ENCODE measurements at places on chromosomes 5 and 9.

- DNase-seq, result no peak
Measured at GRCh38 chr5:79529110-79529509, 15.2 kb upstream of the HOMER1 start.

GRCh38 chr5:5350101-5350500 lies 72.4 kb upstream of the ICE1 start:
- DNase-seq, result no peak

DNA sequence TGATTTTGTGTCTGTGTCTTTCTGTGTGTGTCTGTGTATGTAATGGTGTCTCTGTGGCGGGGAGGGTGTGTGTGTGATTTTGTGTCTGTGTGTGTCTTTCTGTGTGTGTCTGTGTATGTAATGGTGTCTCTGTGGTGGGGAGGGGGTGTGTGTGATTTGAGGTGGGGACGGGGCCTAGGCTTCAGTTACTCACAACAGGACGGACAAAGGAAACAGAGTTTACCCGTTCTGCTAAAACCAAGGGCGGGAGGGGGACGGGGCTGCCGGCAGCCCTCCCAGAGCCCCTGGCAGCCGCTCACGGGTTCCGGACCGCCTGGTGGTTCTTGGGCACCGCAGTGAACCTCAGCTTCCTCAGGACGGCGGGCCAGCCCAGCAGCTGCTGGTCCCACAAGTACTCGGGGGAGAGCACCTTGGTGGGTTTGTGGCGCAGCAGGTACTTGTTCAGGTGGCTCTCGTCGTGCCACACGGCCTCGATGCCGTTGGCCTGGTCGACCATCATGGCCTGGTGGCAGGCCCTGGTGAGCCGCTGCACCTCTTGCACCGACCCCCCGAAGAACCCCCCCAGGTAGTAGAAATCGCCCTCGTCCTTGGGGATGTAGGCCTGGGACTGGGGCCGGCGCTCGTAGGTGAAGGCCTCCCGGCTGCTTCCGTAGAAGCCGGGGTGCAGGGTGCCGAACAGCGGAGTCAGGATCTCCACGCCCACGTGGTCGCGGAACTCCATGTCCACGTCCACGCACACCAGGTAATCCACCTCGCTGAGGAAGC lies 19.4 kb downstream of the ABO start:
- DNase-seq, result no peak

GRCh38 chr9:118882684-118883083 lies 486.6 kb downstream of the BRINP1 start:
- DNase-seq, result peak; percentile 68

GRCh38 chr5:115229606-115230005 lies 33.1 kb downstream of the PGGT1B start:
- DNase-seq, result no peak

GRCh38 chr5:176189857-176190256 lies 48.4 kb upstream of the SIMC1 start:
- no peak for DNase-seq

DNA sequence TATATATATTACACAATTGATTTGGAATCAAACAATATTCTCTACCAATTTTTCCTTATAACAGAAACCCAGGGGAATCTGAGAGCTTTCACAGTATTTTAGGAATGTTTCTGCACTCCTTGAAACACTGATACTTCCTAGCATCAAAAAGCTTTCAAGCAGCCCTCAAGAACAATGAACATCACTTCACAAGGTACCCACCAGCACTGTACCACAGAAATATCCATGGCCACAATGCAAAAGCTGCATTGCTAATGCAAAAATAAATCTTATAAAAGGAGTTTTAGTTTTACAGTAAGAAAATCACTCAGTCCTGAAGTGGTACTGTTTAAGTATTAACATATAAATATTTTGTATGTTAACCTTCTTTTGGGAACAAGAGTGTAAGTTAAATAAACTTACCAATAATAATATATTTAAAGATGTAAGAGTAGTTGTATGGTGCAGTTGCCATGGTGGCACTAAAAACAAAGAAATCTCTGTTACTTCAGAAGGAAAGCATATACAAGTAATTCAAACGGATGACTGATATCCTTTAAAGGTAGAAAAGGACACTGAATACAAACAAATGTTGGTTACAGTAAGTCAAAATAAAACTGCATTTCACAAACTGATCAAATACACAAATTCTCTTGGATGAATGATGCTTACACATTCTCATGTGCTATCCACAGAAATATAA lies 8.6 kb downstream of the RAB14 start:
- DNase-seq, result no peak

GRCh38 chr5:88841212-88841611 lies 41.8 kb downstream of the MEF2C start:
- DNase-seq, result no peak

DNA sequence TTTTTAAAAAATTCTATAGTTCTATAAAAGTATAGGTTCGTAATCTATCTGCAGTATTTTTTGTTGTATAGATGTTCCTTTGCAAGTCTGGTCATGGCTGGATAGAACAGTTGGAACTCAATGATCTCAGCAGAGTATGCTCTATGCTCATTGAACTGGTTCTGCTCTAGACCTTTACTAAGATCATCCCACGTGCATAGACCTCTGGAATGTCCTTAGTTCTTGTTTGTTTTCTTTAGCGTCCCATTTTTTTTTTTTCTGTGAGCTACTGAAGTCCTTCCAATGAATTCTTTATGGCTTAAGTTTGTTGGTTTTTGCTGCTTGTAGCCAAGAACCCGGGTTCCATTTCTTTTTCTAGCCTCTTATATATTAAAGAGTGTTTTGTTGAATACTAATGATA lies 3.5 kb downstream of the TMEM38B start:
- DNase-seq, result no peak

DNA sequence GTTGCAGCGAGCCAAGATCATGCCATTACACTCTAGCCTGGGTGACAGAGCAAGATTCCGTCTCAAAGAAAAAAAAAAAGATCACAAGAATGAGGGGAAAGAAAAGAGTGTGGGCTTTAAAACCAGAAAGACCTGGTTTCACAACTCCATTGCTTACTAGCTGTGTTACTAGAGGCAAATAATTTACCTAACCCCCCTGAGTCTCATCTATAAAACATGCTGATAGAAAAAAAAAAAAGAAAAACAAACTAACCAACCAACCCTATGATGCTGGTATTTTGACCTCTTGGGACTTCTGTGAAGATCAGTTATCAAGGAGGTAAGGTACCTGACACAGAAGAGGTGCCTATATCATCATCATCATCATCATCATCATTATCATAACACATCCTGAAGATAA lies 60.2 kb upstream of the UBTD2 start:
- no peak for DNase-seq

- DNase-seq, result no peak
Measured at GRCh38 chr5:35618304-35618636, 607 bp downstream of the SPEF2 start.

- no peak for DNase-seq
Measured at GRCh38 chr5:121121786-121122185, 657.7 kb downstream of the PRR16 start.

- no peak for DNase-seq
Measured at GRCh38 chr5:14325369-14325768, 182.2 kb downstream of the TRIO start.

GRCh38 chr5:102545175-102545574 lies 46.4 kb upstream of the SLCO6A1 start:
- no peak for DNase-seq

DNA sequence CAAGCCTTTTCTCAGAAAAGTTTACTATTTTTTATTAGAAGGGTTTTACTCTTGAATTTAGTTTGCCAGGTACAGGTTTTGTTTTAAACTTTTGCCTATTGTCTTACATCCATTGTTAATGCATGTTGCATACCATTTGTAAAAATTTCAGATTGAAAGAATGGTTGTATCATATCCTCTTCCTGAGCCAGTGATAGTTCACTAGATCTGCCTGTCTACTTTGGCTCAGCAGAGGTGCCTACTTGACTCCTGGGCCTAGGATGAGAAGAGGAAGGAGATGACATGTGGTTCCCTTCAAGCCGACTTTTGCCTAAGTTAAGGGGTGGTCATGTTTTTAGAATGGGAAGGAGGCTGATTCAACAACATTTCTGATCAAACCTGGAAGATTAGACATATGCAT lies 232.9 kb downstream of the TRPM3 start:
- DNase-seq, result no peak

DNA sequence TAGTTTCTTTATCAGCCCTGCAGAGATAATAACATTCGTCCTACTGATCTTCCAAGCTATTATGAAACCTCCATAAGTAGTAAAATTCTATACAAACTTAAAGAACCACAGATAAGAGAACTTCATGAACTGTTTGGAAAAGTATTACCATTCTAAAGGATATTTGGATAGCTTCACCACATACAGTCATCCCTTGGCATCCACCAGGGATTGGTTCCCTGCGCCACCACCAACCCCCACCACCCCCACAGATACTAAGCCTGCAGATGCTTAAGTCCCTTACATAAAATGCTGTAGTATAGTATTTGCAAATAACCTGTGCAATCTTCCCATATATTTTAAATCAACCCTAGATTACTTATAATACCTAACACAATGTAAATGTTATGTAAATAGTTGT lies 61.4 kb upstream of the SHISAL2B start:
- no peak for DNase-seq

GRCh38 chr9:130606887-130607600 lies 27.7 kb downstream of the FUBP3 start:
- peak; percentile 3 for DNase-seq

DNA sequence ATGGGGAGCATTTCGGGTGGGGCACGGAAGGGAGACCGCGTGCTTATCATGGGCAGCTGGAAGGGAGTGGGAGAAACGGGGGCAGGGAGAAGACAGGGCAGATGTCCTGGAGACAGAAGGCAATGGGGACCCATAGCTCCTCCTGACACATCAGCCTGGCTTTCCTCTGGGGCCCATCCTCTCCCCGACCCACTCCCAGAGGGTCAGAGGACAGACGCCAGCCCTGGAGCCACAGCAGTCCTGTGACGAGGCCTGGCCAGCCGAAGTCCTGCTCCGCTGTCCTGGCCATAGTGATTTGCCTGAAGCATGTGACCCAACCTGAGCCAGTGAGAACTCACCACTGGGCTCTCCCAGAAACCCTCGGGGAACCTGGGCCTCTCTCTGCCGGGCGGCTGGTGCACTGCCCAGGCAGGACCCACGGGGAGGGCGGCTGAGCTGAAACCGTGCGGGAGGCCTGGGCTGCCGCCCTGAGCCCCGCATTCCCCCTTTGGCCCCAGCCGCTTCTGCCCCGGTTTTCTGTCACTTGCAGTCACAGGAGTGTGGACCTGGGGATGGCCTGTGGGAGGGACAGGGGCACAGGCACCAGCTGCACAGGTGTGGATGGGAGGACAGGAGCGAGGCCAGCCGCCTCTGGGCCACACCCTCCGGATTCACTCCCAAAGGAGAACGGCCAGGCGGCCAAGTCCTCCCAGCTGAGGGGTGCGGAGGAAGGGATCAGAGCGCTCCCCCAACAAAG lies 19.8 kb downstream of the ADAMTS2 start:
- DNase-seq, result no peak

DNA sequence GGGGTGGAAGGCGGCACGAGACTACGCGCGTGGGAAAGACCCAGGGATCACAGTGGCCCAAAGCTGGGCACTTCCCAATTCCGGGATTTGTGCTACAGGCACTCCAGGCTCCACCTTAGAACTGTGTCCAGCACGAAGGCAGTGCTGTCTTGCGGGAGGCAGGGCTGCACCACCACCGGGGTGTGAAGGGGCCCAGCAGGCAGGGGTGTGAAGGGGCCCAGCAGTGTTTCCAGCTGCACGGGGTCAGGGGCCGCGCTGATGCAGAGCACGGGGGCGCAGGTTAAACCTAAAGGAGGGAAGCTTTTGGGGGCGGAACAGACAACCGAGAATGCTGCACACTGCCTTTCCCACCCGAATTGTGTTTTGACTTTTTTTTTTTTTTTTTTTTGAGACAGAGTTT lies 1.1 kb upstream of the PDCD6 start:
- no peak for DNase-seq

- DNase-seq, result no peak
Measured at GRCh38 chr5:32753765-32754164, 42.6 kb downstream of the NPR3 start.

GRCh38 chr5:169426784-169427183 lies 125.8 kb upstream of the SLIT3 start:
- no peak for DNase-seq

GRCh38 chr9:120382453-120382852 lies 197.5 kb downstream of the CDK5RAP2 start:
- no peak for DNase-seq

GRCh38 chr5:43008363-43009153 lies 31.6 kb downstream of the ANXA2R start:
- DNase-seq, result peak; percentile 95

Measured in HS-5 (cell line).